ENCODE measurements at places on chromosomes 4 and X.

DNA sequence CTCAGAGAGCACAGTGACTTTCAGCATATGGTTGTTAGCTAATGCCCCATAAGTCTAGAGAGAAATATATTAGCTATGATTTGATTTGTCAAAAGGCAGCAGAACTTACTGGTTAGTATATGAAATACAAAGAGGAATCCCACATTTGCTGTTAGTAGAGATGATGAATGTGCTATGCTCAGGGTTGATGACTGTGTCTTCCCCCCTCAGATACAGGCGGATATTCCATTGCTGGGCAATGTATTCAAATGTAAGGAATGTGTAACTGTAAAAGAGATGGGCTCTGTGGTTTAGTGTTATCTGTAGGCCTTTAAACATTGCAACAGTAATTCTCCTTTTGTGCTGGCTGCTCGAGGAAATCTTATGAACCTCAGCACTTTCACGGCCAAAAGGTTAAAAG lies 528.9 kb upstream of the ARX start:
- no peak for DNase-seq

- no peak for DNase-seq
These were observed 36.0 kb downstream of the AWAT2 start for GRCh38 chrX:70013466-70014381.

DNA sequence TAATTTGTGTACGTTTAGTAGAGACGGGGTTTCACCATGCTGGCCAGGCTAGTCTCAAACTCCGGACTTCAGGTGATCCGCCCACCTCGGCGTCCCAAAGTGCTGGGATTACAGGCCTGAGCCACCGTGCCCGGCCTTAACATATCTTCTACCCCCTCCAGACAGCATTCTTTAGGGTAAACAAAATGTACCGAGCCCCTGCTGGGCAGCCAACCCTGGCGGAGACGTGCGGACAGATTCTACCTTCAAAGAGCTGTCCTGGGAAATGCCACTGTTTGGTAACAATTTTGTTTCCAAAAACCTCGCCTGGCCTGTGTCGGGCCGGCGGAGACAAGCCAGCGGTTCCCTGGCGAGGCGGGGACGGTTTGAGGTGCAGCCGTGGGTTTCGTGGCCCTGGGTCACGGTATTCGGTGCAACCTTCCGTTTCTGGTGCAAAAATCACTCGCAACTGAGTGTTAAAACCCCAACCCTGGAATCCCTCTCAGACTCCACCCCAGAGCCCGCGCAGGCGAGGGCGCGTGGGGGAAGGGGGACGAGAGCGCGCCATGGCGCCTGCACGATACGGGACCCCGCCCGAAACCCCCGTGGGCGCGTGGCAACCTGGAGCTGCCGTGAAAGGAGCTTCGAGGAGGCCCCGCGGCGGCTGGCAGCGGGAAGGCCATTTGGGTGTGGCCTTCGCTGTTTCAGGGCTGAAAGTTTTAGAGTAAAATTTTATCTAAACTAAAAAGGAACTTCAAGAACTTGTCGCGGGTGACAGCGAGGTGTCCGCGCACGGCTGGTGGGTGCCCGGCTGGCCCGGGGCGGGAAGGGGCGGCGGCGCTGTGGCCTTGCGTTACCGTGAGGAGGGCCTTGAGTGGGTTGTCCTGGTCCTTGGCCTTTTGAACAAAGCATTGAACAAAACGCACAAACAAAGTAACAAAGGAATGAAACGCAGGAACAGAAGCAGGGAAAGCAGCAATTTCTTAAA lies 17.0 kb downstream of the MRFAP1 start:
- no peak for DNase-seq

GRCh38 chrX:88982183-88982582 lies 235.2 kb downstream of the CPXCR1 start:
- no peak for DNase-seq

DNA sequence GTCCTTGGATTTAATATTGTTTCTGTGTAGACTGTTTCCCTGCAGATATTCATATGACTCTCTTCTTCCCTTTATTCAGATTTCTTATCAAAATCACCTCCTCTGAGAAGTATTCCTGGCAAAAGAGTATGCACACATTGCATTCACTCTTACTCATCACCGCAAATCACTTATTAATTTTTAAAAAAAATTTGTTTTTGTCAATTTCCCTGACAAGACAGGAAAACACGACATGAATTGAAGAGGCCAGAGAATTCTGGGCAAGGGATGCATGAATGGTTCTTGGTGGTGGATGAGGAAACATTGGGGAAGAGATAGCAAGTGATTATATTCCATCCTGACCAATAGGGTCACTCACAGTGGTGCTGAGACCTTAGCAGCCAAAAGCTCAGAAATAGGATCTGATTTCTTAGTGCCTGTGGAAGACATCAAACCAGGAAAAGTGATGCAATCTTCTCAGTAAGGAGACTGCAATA lies 522.5 kb upstream of the AGA start:
- DNase-seq: no peak
